EL (cell line): ENCODE measurements at places on chromosomes 6 and 20.

GRCh38 chr6:1601158-1602048 is 8.3 kb upstream of the FOXC1 start:
- no peak for DNase-seq

GRCh38 chr6:38973178-38974057 is 75.2 kb upstream of the GLP1R start:
- peak; percentile 47 for DNase-seq

DNA sequence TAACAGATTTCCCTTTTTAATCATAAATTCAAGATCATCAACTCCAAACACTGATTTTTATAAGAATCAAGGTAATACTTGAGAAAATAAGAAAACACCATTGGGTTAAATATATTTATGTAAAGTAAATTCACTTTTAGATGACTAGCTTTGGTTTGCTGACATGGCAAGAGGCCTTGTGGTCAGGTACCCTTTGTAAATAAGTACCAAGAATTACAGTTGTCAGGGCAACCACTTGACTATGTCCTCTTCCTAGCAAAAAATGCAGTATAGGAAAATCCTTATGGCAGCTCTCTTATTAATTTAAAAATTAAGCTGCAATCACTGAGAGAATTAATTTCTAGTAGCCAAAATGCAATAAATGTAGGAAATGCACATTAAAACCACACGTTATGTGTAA is 153.8 kb downstream of the INSM1 start:
- no peak for DNase-seq

DNA sequence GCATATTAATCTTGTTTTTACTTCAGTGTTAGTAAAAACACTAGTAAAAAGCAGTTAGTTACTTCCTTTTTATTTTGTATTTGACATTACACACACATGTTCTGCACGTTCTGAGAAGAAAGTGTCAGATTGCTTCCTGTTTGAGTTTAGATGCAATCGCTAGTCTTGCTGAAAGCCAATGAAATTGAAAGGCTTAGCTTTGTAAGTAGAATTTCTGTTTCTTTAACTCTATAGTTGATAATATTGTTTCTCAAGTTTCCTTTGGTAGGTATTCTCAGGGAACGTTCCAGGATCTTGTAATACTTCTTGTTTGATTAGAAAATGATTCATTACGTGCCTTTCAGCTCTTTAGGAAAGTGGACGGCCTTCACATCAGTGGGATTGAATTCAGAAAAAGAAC is 55.0 kb downstream of the CDKAL1 start:
- DNase-seq, result no peak

DNA sequence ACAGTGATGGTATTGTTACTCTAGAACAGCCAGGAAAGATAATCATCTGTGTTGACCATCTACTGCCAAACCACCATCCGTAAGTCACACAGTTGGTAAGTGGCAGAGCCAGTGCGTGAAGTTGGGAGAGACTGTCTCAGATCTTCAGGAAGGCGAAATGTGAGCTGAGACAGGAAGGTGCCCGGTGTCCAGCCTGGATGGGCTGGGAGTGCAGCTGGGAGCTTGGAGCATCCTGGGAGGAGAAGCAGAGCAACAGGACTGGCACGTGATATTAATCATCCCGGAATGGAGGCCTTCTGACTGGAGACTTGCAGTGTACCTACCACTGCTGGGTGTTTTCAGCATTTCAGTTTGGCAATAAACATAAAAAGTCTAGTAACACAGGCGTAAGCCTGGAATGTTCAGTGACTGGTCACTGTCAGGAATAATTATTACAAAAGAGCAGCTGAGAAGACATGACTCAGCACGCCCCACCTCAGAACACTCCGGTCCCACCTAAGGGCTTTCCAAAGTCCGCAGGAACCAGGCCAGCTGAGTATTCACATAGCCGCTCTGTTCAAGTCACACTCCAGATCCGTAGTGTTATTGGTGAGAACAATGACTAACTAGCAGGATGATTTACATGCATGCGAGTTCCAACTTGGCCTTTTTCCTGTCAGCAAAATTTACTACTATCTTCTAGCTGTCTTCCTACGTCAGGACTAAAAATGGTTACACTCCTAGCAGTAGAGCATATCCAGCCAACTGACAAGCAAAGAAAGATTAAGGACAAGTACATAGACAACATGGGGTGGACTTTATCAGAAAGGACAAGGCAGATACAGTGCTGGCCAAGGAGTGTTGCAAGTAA is 45.1 kb upstream of the PNRC1 start:
- peak; percentile 88 for DNase-seq

DNA sequence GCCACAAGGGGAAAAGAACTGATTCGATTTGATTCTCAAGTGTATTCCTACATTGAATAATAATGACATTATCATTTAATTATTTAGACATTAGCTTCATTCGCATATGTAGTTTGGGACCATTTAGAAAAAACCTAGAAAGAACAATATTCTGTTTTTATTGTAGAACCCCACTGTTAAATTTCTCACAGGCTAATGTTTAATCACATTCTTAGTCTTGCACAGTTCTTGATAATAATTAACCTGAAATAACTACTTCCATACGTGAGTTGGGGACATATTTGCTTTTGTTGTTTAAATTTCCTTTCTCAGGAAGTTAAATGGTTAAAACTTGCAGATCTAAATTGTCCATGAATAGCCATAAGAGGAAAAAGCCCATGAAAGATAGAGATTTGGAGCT is 275.2 kb downstream of the TFAP2B start:
- DNase-seq, result no peak

GRCh38 chr20:22383156-22383555 is 201.2 kb downstream of the FOXA2 start:
- no peak for DNase-seq

GRCh38 chr6:141744971-141745370 is 387.8 kb upstream of the GJE1 start:
- no peak for DNase-seq

DNA sequence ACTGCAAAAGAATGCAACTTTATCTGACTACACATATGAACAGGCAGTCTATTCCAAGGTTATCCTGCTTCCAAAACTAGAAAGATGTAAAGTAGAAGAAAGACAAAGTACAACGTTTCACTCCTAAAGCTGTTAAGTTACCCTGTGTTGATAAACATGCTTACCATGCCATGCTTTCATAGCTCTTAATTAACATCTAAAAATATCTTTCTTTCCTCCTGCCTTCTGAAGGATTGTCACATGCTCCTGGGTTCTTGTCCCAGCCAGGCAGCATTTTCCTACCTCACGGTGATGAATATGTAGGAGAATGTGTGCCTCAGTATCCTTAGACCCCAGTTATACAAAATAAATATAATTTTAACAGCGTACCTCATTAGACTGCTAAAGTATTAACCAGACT is 344.6 kb downstream of the SYNE1 start:
- no peak for DNase-seq

GRCh38 chr6:149335924-149336608 is 18.6 kb downstream of the TAB2 start:
- DNase-seq, result peak; percentile 84

- DNase-seq, result no peak
Observed at GRCh38 chr6:28424163-28424562, 19.1 kb downstream of the ZSCAN23 start.

- DNase-seq, result no peak
Observed at GRCh38 chr6:44067173-44068139, 59.8 kb downstream of the MRPL14 start.

DNA sequence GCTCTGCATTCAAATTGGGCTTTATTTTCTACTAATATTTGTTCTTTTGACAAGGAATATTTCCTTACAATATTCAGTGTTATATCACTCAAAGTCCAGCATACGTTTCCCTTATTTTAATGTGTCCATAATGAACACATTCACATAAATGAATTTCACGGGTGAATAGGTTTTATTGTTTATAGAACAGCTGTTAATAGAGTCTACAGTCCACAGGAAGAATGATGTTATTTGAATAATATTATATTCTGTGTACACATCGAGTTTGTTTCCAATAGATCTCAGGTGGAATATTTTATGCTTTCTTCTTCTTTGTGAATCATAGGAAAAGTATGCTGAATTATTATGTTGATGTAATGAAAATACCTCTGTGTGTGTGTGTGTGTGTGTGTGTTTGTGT is 582.4 kb downstream of the CDH26 start:
- no peak for DNase-seq

DNA sequence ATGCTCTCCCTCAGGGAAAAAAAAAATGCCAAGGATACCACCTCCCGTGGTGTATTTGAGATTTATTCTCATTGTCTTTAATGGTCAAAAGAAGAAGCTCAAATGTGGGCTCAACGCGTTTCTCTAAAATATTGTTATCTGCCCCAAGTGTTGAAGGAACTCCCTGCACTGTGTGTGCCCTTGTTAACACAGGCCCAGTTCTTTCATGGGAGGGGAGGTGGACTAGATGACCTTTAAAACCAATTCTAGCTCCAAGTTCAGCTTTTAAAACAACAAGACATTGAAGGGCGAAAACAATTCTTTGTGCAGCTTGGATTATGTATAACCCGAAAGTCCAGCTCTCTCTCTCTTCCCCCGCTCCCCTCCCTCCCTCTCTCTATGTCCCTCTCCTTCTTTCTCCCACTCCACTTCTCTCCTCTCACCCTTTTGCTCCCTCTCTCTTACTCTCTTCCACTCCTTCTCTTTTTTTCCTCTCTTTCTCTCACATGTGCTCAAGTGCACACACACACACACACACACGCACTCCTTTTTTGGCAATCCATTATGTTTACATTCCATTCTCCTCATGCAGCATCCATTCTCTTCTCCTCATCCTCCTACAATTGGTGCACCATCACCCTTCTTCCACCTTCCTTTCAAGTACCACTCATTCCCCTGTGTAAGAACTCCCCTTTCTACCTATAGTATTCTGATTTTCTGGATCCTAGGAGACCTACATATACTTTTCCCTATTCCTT is 8.5 kb downstream of the HLA-DMB start:
- DNase-seq, result peak; percentile 38

- no peak for DNase-seq
Observed at GRCh38 chr6:4675121-4675520, 101.1 kb upstream of the CDYL start.

DNA sequence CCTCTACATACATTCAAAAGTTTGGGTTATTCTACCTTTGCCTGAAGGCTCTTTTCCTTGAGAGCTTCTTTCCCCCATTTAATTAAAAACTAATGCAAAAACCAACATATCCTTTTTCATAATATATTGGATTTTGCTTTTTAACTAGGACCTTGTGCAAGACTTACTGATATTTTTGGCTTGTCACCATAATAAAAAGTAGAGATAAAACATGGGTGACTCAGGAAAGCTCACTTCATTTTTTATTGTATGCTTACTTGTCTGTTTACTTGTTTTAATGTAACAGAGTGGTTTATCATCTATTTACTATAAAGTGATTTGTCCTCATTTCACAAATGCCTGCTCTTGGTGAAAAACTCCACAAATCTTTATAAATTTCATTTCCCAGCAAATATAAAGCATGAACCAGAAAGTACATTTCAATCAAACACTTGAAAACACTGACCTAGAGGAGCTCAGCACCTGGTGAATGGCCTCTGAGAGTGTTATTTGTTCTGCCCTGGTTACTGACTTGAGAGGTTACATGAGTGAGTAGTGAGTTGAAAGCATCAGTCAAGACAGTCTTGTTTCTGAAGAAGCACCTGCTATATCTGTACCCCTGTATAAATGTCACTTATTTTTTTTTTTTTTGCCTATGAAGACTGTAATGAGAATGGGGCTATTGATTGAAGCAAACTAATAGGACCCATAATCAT is 20.8 kb downstream of the ADGRG6 start:
- no peak for DNase-seq

- no peak for DNase-seq
Observed at GRCh38 chr6:161976553-161976952, 702.7 kb upstream of the AGPAT4 start.

GRCh38 chr6:15915508-15916178 is 213.2 kb upstream of the MYLIP start:
- DNase-seq, result no peak

DNA sequence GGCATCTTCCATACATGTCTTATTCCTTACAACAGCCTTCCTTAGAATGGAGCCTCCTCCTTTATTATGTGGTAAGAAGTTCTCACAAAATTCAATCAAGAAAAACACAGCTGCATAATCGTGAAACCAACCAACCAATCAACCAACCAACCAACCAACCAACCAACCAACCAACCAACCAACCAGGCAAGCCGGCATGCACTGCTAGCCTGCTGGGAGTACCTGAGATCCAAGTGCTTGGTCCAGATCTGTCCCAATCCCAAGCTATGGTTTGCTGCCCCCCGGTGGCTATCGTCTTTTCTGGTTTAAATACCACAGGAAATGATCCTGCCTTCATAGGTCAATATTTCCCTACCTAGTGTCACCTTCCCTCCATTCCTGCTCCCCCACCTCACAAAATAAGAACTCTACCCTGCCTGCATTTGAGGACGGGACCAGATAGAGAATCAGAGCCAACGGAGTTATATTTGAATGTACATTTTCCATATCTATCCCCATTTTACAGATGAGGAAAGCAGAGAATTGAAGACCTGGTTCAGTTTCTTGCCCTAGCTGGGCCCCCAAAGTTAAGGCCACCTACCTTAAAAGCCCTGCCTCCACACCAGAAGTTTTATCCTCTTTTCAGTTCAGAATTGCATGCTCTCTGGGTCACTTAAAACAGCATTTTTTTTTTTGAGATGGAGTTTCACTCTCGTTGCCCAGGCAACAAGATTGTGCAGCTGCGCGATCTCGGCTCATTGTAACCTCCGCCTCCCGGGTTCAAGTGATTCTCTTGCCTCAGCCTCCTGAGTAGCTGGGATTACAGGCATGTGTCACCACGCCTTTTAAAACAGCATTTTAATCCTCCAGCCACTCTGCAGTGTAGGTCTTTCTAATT is 27.1 kb downstream of the RAB44 start:
- peak; percentile 65 for DNase-seq

DNA sequence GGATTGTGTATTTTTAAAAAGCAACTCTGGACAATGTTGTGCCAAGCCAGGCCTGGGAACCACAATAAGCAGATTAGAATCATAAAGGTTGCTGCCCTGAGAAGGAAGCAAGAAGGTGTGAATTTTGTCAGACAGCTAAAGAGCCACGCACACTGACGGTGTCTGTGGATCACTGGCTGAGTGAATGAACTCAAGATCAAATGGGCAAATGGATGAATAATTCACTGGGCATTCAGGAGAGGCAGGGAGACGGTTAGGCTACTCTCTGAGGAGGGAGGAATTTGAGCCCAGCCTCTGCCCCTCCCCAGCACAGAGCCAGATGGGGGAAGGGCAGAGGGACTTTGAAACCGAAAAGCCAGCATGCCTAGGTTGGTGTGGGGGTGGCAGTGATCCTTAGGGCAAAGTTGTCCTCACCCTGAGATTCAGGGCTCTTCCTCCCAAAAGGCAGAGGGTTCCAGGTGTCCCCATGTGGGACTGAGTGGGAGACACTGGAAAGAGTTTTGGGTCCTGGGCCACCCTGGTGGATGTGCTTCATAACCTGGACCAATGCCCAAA is 19.5 kb upstream of the SLC22A7 start:
- peak; percentile 74 for DNase-seq
